ENCODE measurements at places on chromosomes 12 and 14.

DNA sequence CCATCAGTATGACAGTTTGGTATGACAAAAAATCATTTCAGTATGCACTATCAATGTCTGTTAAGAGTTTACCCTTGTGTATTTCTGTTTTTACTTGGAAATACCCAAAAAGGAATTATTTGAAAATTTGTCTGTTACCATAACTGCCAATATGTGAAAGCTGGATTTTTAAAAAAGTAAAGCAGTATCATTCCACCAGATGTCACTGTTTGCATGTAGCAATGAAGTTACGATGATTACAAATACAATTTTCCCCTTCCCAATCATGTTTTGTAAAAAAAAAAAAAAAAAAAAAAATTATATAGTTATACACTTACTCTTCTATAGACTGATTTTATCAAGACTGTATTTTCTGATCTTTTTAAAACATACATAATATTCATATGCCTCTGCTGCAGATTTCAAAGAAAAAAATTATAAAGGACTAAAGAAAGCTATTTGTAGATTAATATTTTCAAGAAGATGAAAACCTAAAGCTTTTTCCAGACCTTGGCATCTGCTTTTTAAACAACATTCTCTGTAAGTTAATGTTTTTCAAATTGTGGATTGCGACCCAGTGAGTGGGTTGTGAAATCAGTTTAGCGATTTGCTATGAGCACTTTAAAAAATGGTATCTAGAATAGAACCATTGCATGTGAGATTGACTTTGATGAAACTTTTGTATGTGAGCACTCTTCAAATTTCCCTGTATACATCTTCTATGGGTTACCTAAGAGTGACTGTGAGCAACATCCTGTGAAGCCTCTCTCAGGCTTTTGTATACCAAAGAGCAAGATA lies 114.2 kb downstream of the TTC6 start:
- no peak for DNase-seq

GRCh38 chr12:41683023-41683422 lies 461.7 kb downstream of the GXYLT1 start:
- DNase-seq: no peak

- no peak for DNase-seq
These were observed 129.0 kb downstream of the AACS start for GRCh38 chr12:125194163-125194773.

GRCh38 chr14:64970041-64970440 lies 2.1 kb downstream of the RAB15 start:
- DNase-seq: no peak

- DNase-seq: no peak
These were observed 19.4 kb downstream of the PYGL start for GRCh38 chr14:50924843-50925242.

DNA sequence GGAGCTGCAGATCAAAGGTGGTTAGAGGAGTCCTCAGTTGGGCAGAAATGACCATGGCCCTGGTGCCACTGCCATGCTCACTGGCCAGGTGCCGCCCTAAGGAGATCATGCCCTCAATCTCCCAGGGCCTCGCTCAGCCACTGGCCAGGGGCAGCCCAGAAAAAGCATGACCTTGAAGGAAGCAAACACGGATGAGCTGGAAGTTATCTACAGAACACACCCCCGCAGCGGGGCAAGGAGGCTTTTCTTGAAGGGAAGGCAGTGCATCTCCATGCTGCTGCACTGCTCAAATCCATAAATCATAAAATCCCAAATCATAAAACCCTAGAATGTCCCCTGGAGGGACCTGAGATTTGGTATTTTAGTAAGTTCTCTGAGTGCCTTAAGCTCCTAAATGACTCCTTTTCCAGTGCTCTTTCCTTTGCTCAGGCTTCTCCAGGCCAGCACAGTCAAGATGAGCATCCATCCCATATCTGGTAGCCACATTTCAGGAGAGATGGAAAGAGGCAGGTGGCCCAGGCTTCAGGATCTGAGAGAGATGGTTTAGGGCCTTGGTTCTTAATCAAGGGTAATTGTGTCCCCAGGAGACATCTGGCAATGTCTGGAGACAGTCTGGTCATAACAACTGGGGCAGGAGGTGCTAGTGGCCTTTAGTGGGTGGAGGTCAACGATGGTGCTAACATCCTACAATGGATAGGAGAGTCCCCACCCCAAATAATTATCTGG lies 217.3 kb downstream of the RBM19 start:
- DNase-seq: no peak

GRCh38 chr14:56159066-56159465 lies 40.9 kb downstream of the PELI2 start:
- no peak for DNase-seq

DNA sequence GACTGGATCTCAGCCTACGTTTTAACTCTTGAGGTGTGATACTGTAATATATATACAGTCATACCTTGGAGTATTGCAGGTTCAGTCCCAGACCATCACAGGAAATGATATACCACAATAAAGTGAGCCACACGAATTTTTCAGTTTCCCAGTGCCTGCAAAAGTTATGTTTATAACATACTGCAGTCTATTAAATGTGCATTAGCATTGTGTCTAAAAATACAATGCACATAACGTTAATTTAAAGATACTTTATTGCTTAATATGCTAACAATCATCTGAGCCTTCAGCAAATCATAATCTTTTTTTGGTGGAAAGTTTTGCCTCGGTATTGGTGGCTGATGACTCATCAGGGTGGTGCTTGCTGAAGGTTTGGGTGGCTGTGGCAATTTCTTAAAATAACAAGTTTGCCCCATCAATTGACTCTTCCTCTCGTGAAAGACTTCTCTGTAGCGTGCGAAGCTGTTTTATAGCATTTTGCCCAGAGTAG lies 18.9 kb downstream of the PYROXD1 start:
- DNase-seq: no peak

DNA sequence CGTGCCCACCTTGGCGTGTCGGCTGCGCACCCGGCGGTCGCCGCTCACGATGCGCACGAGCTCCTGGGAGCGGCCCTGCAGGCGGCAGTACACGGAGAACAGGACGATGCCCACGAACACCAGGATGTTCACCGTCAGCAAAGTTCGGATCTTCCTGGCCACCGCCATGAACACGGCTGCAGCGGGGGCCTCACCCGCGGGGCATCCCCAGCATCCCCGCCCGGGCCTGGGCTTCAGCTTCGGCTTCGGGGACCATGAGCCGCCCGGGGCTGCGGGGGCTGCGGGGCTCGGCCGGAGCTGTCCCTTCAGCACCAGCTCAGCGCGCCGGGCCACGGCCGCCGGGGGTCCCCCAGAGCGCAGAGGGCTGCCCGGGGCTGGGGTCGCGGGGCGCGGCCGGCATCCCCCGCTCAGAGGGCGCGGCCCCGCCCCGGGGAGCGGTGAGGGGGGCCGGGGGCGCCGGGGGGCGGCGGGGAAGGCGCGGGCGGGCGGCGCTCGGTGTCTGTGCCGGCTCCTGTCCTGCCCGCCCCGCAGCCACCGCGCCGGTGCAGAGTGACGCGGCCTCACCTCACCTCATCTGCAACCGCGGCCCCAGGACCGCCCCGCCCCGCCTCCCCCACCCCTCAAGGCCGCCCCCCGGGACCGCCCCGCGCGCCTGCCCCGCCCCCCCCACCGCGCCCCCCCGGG lies at the start of gene GALNT9:
GALNT9 (minus strand) TSS at position 554 of the 684 bp plus-strand sequence; CDS start at position 168, 386 bp downstream.
- no peak for DNase-seq

DNA sequence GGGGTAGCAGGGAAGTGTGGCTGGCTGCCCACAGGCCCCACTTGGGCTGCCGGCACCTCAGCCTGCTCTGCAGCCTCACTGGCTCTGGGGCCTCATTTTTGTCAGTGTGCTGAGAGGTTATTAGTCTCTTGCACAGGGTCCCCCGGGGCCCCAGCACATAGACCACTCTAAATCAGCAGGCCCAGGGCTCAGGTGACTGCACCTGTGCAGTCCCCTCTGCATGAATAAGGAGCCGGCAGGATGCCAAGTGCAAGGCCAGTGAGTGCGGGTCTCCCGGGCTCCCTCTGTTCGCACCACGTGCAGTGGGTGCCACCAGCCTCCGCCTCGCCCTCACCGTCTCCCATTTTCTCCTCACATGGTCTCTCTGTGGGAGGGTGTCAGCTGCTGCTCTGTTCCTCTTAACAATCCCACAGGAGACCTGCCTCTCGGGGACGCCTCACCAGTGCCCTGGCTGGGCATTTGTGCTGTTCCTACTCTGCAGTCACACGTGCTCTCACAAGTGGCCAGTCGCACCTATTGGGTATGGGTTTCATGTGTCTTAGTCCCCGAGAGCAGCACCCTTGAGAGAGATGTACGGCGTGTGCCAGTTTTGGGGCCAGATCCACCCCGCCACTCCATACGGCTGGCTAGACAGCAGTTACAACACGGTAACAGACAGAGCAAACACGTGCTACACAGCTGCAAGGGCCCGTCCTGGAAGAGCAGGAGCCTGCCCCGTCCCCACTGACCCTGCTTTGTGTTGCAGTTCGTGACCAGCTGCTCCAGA lies 40.4 kb downstream of the MMAB start:
- DNase-seq: no peak

GRCh38 chr12:11973396-11973795 lies 97.3 kb upstream of the BCL2L14 start:
- DNase-seq: no peak

GRCh38 chr12:68743356-68743755 lies 2.6 kb upstream of the SLC35E3 start:
- no peak for DNase-seq

DNA sequence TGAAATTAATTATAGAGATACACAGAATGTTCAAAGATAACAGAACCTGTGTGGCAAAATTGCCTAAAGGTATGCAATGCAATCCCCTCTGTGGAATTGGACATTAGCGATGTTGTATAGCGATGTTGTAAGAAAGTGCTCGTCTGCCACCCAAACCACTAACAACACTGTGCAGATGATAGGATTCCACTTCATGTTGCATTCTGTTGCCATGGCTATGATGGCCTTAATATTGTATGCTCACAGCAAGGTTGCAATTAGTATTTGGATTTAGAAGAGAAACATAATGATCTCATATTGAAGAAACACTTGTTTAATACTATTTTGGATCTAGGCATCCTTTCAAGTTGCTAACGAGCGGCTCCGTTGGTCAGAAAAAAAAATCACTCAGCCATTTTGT lies 260.3 kb downstream of the BCAT1 start:
- no peak for DNase-seq

- no peak for DNase-seq
These were observed 15.1 kb downstream of the AVIL start for GRCh38 chr12:57803319-57803893.

GRCh38 chr12:2624543-2625288 lies 170.1 kb upstream of the FKBP4 start:
- DNase-seq: no peak

DNA sequence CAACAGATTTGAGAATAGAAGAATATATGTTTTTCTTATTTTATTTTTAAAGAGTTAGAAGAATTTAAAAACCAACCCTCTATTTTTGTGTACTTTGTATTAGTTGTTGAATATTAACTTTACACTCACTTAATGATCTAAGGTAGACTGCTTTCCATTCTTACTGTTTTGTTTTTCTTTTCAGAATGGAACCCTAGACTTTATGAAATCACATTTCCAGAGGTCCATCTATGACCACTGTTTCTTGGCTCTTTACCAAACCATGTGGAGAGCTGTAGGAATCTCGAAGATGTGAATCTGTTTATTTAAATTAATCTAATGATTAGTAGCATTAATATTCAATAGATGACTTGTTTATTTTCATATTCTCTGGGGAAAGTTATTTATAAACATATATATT lies 7.2 kb upstream of the PIK3C2G start:
- no peak for DNase-seq

DNA sequence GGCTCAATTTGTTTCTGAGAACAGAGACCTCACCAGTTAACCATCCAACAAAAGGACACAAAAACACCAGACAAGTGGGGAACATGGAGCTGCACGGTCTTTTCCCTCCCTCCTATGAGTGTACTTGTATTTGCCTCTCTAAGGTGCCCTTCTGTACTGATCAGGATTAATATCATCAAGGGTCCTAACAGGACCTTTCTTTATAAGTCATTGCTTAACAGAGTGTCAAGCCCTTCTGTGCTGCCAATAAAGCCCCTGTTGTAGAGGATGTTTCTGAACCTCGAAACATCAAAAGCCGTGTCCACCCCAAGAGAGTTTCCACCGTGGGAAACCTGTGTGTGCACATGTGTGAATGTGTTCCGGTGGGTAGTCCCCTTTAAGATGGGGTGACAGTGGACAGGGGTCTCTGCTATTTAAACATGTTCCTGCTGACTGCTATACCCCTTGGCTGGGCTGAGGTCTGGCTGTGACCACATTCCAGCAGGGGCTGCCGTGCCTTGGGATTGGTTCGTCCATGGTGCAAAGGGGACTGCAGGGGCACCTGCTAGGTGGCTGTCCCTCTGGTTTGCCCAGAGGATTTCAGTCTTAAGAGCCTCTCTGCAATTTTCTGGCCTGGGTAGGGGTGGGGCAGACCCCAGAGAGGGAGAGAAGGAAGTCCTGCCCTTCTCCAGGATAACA lies 6.0 kb downstream of the ESRRB start:
- DNase-seq: no peak

DNA sequence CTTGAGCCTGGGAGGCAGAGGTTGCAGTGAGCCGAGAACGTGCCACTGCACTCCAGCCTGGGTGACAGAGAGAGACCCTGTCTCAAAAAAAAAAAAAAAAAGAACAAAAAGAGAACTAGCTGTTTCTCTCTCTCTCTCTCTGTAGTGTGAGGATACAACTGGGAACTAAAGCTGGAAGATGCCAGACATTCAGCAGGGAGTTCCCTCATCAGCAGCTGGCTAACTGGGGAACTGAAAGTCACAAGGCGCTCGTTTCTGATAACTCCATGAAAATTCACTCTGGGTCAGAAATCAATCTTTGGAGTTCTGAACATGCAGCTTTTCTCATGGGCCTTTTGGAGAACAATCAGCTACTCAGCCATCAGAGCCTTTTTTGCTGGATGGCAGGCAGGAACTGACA lies 43.5 kb upstream of the MAP1LC3B2 start:
- no peak for DNase-seq

DNA sequence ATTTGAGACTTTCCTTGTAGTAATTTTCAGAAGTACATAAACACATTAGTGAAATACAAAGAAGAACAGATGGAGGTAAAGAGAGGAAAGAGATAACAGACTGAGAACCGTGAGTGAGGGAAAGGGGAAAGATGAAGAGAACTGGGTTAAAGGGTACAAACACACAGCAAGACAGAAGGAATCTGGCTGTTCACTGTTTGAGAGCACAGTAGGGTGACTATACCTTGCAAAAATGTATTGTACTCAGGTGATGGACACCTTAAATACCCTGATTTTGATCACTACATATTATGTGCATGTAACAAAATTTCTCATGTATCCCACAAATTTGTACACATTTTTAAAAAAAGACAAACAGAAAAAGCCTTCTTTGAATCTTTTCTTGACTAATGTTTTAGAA lies 2.7 kb upstream of the TRHDE start:
- no peak for DNase-seq

DNA sequence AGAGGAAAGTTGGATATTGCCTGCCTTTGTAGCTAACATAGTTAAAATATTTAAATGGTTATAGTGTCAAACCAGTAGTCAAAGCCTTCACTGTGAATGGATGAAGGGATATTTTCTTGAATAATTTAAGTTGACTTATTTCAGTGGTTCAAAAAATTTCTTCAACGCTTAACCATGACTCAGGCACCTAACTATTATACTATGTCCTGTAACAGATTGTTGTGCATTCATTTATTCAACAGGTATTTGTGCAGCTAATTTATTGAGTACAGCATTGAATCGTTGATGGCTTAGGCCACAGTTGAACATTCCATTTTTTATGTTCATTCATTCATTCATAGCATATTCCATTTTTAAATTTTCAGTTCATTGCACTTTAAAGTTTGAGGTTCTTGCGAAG lies 9.2 kb downstream of the HIF1A start:
- DNase-seq: no peak

- DNase-seq: no peak
These were observed 55.6 kb downstream of the RTN1 start for GRCh38 chr14:59814988-59815387.
